ENCODE measurements at places on chromosomes 6 and 20.

GRCh38 chr6:81682858-81683620 lies 69.4 kb downstream of the TENT5A start:
- no peak for DNase-seq

GRCh38 chr6:10837622-10837994 lies 731 bp downstream of the MAK start:
- no peak for DNase-seq

- DNase-seq = no peak
Measured at GRCh38 chr6:127100510-127101140, 17.8 kb upstream of the RSPO3 start.

DNA sequence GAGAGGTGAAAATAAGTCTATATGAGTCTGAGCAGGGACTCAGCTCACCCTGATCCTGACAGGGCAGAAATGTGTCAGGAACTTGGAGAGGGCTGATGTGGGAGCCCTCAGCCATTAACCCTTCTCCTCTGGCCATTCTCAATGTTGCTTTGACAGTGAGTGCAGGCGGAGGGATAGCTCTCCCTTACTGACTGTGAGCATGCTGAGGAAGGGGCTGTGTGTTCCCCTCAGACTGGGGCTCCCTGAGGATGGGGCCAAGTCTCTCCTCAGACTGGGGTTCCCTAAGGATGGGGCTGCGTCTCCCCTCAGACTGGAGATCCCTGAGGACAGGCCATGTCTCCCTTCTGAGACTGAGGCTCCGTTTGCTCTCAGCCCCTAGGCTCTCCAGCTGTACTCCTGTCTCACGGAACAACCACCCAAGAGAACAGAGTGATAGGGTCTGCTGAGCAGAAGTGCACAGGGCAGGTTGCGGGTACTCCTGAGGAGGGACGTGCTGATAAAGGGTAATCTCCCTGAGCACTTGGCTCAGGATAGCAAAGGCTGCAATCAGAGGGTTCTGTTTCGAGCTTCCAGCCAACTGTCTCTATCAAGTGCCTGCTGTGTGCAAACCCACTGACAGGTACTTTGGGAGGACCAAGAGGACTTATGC lies 141.0 kb downstream of the MRPL14 start:
- DNase-seq = no peak

Data from stimulated activated CD8-positive, alpha-beta memory T cell treated with anti-CD3 and anti-CD28 coated beads, Interleukin-7, amount 100 ng/mL, for 48 hours (primary cell).